ENCODE measurements at places on chromosomes 1 and 21.

DNA sequence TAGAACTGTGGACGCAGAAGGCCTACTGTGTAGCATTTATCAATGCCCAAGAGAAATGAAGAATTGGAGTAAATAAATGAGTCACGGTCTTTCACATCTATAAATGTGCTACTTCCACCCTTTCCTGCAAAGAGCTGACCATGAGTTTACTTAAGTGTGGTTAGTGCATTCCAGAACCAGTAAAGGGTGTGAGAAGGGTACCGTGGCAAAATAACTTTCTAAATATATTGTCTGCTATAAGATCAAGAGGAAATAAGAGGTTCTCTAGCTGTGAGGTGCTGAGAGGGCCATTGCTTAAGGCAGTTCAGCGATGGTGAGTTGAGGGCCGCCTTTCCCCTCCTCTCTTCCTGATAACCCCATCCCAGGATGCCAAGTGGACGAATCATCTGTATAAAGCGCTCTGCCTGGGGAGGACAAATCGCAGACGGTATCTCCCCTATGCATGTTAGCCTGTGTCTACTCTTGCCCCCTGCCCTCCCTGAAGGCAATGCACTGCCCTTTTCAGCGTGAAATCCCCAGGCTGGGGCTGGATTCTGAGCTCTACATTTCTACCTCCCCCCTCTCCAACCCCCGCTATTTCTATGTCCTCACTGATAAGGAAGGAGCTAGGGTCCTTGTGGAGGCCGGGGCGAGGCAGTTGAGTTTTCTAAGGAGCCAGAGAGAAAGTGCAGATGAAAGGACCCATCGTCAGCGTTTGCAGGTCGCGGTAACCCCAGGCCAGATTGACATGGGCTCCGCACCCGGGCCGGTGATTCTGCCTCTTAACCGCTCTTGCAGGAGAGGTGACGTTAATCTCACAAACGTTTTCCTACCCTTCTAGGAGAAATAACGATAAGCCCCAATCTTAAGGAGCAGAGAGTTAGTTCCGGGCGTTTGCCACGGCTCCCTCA lies 1.5 kb upstream of the NCAM2 start:
- DNase-seq, result no peak

- DNase-seq, result no peak
Observed at GRCh38 chr1:234500269-234500668, 21.3 kb upstream of the TARBP1 start.

DNA sequence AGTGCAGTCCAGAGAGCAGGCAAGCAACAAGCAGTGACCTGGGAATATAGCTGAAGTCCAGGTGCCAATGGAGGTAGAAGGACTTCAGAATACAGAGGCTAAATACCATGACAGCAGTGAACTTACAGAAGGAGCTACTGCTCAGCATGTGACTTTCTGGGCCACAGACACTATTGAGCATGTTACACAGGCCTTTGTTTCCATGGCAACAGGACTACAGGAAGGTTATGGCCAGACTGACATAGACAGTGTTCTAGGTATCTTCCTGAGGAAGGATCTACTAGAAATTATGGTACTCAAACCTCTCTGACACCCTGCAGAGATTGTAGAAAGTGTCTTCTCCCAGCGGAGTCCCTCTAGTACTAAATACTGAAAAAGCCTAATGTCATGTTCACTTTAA lies 11.0 kb downstream of the OR2M5 start:
- no peak for DNase-seq

- DNase-seq, result no peak
Observed at GRCh38 chr1:227125929-227126545, 185.9 kb downstream of the COQ8A start.

- no peak for DNase-seq
Observed at GRCh38 chr1:174982971-174983689, 16.6 kb upstream of the CACYBP start.

GRCh38 chr1:30615076-30615795 lies 108.1 kb downstream of the MATN1 start:
- DNase-seq, result peak; percentile 29

DNA sequence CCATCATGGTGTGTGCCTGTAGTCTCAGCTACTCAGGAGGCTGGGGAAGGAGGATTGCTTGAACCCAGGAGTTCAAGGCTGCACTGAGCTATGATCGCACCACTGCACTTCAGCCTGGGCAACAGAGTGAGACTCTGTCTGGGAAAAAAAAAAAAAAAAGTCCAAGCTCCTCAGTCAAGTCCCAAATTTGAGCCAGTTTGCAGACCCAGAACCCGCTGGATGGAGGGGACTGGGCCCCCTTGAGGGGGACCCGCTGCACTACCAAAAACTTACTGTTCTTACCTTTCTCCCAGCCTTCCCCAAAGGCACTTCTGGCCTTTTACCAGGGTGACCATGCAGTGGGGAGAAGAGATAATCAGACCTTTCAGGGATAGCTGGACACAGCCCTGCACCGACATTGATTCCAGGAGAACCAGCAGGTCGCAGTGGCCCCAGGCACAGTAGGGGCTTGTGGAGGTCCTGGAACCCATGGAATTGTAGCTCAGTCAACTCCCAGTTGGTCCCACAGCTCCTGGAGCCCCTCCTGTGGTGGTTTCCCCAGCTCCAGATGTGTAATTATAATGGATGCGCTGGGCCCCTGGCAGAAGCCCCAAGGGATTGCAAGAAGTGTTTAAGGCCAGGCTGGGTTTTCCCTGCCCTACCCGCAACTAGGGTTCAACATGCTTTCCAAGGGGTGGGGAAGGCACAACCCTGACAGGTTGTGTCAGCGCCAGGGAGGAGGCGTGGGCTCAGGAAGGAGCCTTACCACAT lies 4.1 kb upstream of the WNT9A start:
- DNase-seq, result no peak

- no peak for DNase-seq
Observed at GRCh38 chr1:175830500-175830899, 87.1 kb upstream of the TNR start.

- DNase-seq, result peak; percentile 90
Observed at GRCh38 chr1:32753532-32754316, 51.2 kb upstream of the SYNC start.

- no peak for DNase-seq
Observed at GRCh38 chr21:29718081-29718815, 221.5 kb downstream of the GRIK1 start.

DNA sequence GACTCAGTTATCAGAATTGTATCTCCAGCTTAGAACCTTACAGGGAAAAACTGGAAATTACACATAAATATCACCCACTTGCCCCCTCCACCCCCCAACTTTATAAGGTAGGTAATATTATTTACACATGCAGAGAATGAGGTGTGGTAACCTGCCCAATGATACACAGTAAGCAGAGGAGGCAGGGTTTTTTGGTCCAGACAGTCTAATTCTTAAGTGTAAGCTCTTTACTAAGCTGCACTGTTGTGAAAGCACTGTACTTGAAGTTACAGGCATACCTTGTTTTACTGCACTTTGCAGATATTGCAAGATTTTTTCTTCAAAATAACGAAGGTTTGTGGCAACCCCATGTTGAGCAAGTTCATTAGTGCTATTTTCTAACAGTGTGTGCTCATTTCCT lies 24.8 kb upstream of the MYOCOS start:
- no peak for DNase-seq

GRCh38 chr1:94022471-94023189 lies 98.3 kb downstream of the ABCA4 start:
- DNase-seq, result no peak

DNA sequence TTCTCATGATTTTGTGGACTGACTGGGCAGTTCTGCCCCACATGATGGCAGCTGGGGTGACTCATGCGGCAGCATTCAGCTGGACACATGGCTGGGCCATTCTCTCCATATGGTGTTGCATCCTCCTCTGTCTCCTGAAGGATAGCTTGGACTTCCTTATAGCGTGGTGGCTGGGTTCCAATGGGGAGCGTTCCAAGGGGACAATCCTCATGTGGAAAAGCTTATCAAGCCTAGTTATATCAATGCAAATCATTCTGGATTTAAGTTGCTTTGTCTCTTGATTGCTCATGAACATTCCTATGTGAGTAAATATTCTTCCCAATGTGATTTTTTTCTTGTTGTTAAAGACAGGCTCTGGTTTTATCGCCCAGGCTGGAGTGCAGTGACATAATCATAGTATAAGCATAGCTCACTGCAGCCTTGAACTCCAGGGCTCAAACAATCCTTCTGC lies 13.2 kb upstream of the SLC2A1 start:
- DNase-seq, result no peak

DNA sequence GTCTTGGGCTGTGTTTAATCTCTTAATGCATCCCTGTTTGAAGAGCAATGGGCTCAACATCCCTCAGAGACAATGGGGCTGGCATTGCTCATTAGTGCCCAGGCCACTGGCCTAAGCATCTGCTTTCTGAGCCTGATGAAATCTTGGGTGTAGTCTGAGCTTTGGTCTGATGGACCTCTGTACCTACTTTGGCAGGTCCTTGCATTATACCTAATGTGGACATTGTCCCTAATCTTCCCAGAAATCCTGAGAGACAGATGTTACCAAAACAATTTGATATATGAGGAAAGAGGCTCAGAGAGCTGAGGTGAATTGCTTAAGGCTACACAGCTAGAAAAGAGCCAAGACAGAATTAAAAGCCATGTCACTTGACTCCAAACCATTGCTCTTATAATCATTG lies 95.0 kb downstream of the PTPRU start:
- no peak for DNase-seq

DNA sequence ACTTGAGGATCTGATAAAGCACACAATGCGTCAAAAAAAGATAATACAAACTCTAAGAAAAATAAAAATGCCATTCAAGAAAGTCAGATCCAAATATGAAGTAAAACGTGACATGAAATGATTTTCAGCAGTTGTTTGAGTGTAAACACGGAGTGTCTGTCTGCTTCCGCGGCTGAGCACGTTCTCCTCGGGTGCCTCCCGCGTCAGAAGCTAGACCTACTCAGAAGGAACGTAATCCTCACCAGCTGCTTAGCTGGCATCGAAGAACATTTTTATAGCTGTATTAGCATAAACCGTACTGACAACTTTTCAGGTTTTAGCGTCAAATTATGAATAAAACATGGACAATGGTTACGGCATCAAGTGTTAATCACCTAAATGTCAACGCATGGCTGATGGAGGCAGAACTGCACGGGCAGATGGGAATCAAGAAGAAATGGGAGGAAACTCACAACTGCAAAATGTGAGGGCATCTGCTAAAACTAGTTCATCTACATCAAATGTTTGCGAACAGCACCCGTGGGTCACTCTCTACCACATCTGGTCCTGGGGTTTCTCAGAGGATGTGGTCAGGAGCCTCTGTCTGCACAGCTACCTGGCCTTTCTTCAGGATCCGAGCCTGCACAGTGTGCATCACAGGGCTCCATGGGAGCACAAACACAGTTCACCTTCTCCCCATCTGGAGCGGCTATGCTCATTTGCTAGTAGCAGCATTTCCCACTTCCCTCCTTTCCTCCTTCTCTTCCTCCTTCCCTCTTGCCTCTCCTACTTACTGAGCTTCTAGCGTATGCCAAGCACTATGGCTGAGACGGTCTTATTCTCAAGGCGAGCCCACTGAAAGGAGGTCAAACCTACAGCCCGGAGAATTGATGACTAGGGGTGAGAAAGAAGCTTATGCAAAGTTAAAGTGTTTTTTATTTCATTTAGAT lies 40.0 kb downstream of the RCAN1 start:
- no peak for DNase-seq

GRCh38 chr1:89364954-89365550 lies 1.2 kb downstream of the GBP6 start:
- DNase-seq, result no peak

GRCh38 chr1:116679091-116679827 lies 11.7 kb upstream of the IGSF3 start:
- no peak for DNase-seq

GRCh38 chr1:25685938-25686665 lies 69.5 kb downstream of the MAN1C1 start:
- no peak for DNase-seq

GRCh38 chr1:186142159-186142558 lies 232.9 kb downstream of the TPR start:
- no peak for DNase-seq

DNA sequence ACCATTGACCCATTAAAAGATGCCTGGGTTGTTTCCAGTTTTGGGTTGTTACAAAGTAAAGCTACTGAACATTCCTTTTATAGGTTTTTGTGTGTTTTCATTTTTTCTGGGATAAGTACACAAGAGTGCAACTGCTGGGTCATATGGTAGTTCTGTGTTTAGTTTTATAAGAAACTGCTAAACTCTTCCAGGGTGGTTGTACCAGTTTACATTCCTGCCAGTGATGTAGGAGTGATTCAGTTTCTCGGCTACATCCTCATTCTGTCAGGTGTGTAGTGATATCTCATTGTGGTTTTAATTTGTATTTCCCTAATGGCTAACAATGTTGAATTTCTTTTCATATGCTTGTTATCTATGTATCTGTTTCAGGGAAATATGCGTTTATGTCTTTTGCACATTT lies 58.5 kb upstream of the DNAJC6 start:
- DNase-seq, result no peak

GRCh38 chr1:60583696-60584095 lies 498.7 kb upstream of the NFIA start:
- DNase-seq, result no peak

GRCh38 chr1:219374046-219374566 lies 200.4 kb downstream of the LYPLAL1 start:
- no peak for DNase-seq

- DNase-seq, result no peak
Observed at GRCh38 chr1:75276385-75276784, 142.2 kb downstream of the LHX8 start.

GRCh38 chr1:110713221-110713620 lies 38.5 kb upstream of the KCNA3 start:
- DNase-seq, result no peak

GRCh38 chr1:18956193-18957135 lies at the start of gene IFFO2:
Gene IFFO2 (minus strand): TSS chr1:18956676. CDS start chr1:18956332, 344 bp downstream.
- DNase-seq, result peak; percentile 99

- no peak for DNase-seq
Observed at GRCh38 chr1:167747988-167748387, 26.2 kb downstream of the MPZL1 start.

GRCh38 chr1:91022518-91022929 lies 689 bp upstream of the ZNF644 start:
- DNase-seq, result no peak

DNA sequence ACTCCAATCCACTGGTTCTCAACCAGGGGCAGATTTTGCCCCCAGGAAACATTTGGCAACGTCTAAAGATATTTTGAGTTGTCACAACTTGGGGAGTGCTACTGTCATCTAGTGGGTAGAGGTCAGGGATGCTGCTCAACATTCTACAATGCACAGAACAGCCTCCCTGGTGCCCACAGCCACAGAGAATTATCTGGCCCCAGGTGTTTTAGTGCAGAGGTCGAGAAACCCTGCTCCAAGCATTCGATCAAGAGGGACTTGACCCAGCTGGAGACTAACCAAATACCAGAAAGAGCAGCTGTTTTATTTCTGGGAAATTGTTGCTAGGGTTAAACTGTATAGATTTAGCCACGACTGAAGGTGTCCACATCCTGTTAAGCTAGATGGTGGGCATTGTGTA lies 19.2 kb downstream of the CD247 start:
- DNase-seq, result no peak

GRCh38 chr1:48031676-48032075 lies 34.5 kb upstream of the TRABD2B start:
- no peak for DNase-seq

GRCh38 chr21:43280949-43281633 lies 112.3 kb downstream of the CRYAA start:
- DNase-seq, result no peak

GRCh38 chr21:38054334-38054733 lies 138.1 kb upstream of the KCNJ6 start:
- DNase-seq, result no peak

GRCh38 chr1:145942405-145942804 lies 15.1 kb upstream of the RBM8A start:
- no peak for DNase-seq

All from type B pancreatic cell (in vitro differentiated cells).